ENCODE measurements at places on chromosomes 7 and 10.

- no peak for DNase-seq
These were observed 93.0 kb upstream of the SLC25A13 start for GRCh38 chr7:96414931-96415292.

- DNase-seq = no peak
These were observed 595.3 kb upstream of the MGMT start for GRCh38 chr10:128871671-128872231.

- no peak for DNase-seq
These were observed 157.3 kb downstream of the SND1 start for GRCh38 chr7:127809261-127809702.

DNA sequence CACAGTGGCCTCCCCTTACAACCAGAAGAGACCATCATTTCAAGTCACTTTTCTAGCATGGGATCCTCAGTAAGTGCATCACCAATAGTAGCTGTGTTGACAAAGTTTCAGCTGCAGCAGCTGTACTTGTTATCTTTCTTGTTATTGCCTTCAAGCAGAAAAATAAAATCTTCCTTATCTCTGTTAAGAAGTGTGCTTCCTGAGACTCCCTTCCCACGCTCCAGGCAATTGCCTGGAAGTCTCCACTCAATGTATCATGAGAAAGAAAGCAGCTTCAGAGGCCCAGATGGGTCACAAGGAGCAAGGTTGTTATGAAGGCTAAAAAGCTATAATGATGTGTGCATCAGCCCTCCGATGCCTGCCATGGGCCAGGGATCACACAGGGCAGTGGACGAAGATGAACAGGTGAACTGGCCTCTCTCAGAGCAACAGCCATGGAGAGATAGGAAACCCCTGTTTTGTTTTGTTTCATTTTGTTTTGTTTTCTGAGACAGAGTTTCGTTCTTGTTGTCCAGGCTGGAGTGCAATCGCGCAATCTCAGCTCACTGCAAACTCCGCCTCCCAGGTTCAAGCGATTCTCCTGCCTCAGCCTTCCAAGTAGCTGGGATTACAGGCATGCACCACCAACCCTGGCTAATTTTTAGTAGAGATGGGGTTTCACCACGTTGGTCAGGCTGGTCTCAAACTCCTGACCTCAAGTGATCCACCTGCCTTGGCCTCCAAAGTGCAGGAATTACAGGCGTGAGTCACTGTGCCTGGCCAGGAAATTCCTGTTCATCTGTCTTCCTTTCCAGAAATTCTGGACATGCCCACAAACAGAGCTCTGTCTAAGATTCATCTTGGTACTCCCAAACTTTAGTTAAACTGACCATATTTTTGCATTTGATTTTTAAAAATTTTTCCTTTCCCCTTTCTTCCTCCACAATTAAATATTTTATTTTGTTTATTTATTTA lies 340.5 kb downstream of the TNS3 start:
- DNase-seq = no peak

DNA sequence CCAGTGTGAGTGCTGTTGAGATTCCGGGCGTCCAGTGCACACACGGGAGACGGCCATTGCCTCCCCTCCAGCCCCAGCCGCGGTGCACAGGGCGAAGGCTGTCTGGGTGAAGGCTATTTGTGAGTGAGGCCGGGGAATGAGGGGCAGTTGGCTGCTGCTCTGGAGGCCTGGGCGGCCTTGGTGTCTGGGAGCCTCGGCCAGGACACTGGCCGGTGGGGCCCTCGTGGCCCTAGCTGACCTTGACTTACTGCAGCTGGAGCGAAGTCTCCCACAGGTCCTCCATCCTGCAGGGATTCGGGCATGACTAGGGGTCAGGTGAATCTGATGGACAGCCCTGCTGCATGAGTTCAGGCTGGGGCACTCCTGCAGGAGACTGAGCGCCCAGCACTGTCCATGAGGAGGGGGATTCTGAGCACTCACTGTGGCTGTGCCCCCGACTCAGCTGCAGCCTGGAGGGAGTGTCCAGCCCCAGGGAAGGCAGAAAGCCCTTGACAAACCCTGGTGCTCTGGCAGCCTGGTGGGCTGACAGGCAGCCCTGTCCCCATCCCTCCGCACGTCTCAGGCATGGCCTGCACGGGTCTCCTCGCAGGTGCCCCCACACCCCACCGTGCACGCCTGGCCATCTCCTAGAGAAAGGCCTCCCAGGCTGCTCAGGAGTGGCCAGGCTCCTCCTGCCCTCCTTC lies 52.7 kb upstream of the FAM20C start:
- no peak for DNase-seq

- no peak for DNase-seq
These were observed 571 bp upstream of the VWC2 start for GRCh38 chr7:49772916-49773217.

DNA sequence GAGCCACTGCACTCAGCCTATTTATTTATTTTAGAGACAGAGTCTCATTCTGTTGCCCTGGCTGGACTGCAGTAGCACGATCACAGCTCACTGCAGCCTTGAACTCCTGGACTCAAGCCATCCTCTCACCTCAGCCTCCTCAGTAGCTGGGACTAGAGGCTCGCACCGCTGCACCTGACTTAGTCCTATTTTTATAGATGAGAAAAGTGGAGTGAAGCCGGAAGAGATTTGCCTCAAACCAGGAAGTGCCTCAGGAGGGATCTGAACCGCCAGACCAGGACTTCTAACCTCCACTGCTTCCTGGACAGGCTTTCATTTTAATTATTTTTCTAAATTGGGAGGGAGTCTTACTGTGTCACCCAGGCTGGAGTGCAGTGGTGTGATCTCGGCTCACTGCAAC lies 17.5 kb upstream of the CLIP2 start:
- no peak for DNase-seq

- DNase-seq = no peak
These were observed 162.9 kb upstream of the TCERG1L start for GRCh38 chr10:131474416-131474815.

GRCh38 chr7:73810998-73811360 lies 19.8 kb upstream of the CLDN4 start:
- DNase-seq = no peak

- no peak for DNase-seq
These were observed 178.8 kb downstream of the TCERG1L start for GRCh38 chr10:131132681-131133080.

GRCh38 chr7:110317541-110318265 lies 773.2 kb upstream of the LRRN3 start:
- no peak for DNase-seq

GRCh38 chr10:84660450-84661159 lies 332.2 kb downstream of the CCSER2 start:
- DNase-seq = no peak

DNA sequence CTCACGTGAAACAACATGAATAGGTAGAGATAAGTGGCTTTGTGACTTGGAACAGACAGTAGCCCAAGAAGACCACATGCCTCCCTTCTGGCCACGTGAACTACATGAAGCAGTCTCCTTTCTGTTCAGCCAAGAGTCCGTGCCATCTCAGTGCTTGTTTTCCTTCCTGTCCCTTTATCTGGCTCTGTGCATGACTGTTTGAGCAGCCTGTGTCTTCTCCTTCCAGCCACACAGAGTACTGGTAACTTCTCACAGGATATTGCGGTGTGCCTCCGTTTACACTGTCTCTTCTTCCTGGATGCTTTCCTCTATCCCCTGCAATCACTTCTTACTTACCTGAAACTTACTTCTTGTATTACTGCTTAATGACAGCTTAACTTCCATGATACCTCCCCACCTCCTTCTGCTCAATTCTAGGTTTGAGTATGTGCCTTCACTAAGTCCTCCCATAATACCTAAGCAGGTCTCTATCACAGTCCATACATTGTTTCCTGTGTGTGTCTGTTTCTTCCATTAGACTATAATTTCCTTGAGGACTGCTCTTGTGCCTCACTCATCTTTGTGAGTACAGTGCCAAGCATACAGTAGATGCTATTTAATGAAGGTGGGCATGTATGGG lies 748.7 kb downstream of the AUTS2 start:
- no peak for DNase-seq

GRCh38 chr10:7046615-7047014 lies 364.2 kb downstream of the SFMBT2 start:
- no peak for DNase-seq

DNA sequence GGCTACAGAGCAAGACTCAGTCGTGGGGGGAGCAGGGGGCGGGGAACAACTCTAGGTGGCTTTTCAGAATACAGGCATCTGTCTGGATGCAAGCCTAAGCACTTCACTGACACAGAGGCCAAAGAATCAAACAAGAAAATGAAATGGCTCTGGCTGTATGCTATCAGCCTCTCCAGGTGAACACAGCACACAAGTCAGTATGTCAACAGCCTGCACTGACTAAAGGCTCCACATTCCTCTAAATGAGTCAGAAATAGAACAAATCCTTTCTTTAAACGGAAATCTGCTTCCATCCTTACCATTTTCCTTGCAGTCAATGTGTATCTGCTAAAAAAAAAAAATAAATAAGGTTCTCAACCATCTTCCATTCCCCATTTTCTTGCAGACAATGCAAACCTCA lies 88.3 kb downstream of the ARMH3 start:
- no peak for DNase-seq

- no peak for DNase-seq
These were observed 39.9 kb downstream of the CHN2 start for GRCh38 chr7:29234438-29234837.

GRCh38 chr7:86653919-86654659 lies 10.4 kb downstream of the GRM3 start:
- no peak for DNase-seq

GRCh38 chr7:64802699-64803098 lies 8.5 kb downstream of the ZNF138 start:
- no peak for DNase-seq

- no peak for DNase-seq
These were observed 250.4 kb upstream of the FZD8 start for GRCh38 chr10:35892526-35892925.

- no peak for DNase-seq
These were observed 104.7 kb upstream of the IL6 start for GRCh38 chr7:22622116-22622785.

GRCh38 chr7:53119514-53119941 lies 84.1 kb downstream of the POM121L12 start:
- DNase-seq = no peak

DNA sequence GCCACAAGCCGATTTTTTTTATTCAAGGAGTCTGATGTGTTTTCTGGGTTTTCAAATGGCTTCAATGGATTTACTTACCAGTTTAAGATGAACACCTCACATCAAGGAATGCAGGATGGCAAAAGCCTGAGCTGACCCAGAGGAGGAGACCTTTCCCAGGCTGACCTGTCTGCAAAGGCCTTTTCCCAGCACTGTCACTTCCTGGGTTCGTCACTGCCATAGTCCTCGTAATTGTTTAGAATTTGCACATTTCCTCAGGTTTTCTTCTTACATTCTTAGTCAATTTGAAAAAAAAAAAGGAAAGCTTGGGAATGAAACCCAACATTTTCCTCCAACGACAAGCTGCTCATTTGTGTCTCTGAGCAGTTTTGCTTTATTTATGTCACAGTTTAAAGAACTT lies 42.0 kb downstream of the PTER start:
- no peak for DNase-seq

DNA sequence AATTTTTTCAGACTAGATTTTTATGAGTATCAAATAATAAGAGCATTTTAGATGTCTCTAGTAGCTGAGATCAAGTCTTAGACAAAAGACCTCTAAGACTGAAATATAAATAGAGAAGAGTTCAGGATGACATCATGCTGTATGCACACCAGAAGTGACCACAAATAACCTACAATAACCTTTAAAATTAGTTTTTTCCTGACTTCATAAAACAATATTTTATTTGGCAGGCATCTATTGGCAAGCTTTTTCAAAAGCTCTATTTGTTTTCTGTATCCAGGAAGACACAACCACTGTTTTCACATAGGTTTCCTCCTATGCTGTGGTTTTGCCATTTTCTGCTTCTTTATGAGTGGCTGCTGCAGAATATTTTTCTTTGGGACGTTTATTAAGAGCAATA lies 359.1 kb downstream of the CRPPA start:
- DNase-seq = no peak

GRCh38 chr7:100107125-100107737 lies 5.8 kb downstream of the AP4M1 start:
- DNase-seq = no peak

GRCh38 chr7:70494225-70495032 lies 637.5 kb upstream of the GALNT17 start:
- no peak for DNase-seq

GRCh38 chr10:21985541-21985940 lies 18.0 kb downstream of the DNAJC1 start:
- DNase-seq = no peak

- DNase-seq = no peak
These were observed 222.6 kb upstream of the KLF14 start for GRCh38 chr7:130956417-130957136.

DNA sequence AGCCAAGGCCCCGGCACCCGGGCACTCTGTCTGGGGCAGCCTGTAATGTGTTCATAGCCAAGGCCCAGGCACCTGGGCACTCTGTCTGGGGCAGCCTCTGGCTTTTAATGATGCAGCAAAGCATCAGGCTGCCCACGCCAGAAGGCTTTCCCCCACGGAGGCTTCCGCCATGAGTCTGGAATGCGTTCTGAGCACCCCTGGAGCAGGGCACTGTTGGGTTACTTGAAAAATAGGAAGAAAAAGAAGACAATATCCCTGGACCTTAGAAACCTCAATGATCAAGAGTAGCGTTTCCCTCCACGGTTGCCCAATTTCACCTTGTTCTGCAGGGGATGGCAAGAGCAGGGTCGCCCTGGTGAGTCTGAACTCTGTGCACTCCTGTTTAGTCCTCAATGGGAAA lies 565.0 kb downstream of the PTPRN2 start:
- no peak for DNase-seq

DNA sequence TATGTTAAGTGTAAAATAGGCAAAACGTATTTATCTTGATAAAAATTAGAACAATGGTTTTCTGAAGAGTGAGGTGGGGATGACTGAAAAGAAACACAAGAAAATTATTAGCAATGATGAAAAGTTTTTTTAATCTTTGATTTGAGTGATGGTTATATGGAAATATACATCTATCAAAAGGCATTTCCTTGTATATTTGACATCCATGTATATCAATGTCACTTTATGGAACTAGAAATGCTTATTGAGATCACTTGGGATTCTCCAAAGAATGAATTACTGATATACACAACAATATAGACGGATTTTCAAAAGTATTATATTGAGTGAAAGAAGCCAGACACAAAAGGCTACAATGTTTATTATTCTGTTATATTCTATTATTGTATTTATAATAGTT lies 1042.0 kb upstream of the POT1 start:
- DNase-seq = no peak

DNA sequence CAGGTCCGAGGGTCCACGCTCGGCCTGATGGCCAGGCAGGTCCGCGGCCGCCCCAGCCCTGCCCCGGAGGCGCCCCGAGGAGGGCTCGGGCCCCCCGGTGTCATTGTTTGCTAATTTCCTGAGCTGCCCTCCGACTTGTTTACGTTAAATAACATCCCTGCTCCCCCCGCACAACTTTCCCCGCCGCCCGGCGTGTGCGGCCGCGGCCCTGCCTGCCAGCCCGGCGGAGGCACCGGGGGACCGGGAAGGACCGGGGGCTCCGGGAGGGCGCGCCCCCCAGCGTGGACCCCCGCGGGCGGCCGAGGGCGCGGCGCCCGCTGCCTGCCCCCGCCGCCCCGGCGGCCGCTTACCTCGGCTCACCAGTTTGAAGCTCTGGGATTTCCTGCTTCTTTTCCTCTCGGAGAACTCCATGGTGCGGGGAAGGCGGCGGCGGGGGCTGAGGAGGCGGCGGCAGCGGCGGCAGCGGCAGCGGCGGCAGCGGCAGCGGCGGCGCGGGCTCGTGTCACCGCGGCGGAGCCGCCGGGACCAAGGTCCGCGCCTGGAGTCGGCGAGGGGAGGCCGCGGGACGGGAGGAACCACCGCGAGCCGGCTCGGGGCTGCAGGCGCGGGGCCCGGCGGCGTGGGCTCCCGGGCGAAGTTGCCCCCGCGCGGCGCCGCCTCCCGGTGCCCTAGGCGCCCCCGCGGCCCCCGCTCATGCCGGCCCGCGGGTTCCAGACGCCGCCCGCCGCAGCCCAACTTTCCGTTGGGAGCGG lies 515 bp downstream of the BEND7 start:
- no peak for DNase-seq
